Activated T-helper 1 cell treated with anti-CD3 and anti-CD28 coated beads, Interleukin-12 subunit alpha, Interleukin-12 subunit beta, Interleukin-2, Interleukin-4 antibody, amounts not matched to agents 30 ng/mL and 10 ng/mL and 1 ng/mL, durations not matched to agents 14 hours and 24 hours and 36 hours (primary cell): ENCODE measurements at places on chromosomes 11 and 22. TPM values are rescaled to one million over a fixed set of nuclear protein-coding genes. Genes with fewer than 3 reads are reported as not detected.

Gene ESAM
- 0.52 and 0.64 TPM in 2 replicates for total RNA-seq

- H3K36me3 ChIP-seq, result no peaks in the 10 kb centered on the region
- peaks cover 22% of the 10 kb centered on the region for H3K4me1 ChIP-seq
- H3K4me3 ChIP-seq, result no peak overlapping the region
Observed at GRCh38 chr11:1701091-1701807, 4.3 kb downstream of the KRTAP5-6 start.

DNA sequence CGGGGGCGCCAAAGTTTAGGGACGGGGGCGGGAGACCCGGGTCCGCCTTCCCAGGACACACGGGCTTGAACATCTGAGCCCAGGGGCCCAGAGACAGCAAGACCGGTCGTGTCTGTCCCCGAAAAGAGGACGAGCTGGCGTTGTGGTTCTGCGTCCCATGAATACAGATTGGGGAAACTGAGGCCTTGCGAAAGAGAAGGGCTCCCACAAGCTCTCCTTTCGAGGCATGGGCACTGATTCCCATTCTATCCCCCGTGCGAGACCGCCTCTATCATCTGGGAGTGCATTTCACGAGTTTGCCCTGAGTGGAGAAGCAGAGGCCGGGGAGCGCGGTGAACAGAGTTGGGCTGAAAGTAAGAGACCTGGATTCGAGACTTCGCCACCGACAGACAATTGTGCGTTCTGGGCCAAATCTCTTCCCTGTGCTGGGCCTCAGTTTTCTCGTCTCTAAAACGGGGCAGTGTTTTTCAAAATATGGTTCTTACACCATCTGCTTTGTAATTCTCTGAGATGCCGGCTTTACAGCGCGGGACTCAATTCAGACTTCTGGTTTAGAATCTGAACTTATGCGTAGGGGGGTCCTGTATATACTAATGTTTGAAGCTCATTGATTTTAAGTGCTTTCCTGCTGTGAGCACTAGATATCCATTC, 471 bp downstream of the RNF185 start:
- peaks cover 12% of the 10 kb centered on the region for H3K36me3 ChIP-seq
- peaks cover 15% of the 10 kb centered on the region for H3K27me3 ChIP-seq
- peaks cover 42% of the 10 kb centered on the region for H3K4me1 ChIP-seq
- peak overlapping the region; percentile 95 for H3K27ac ChIP-seq
- DNase-seq, result peak; percentile 9

Gene OSBP2
- total RNA-seq, result 1.6 and 1.9 TPM in 2 replicates

Gene SSTR3
- 2.3 TPM in 2 replicates for total RNA-seq

DNA sequence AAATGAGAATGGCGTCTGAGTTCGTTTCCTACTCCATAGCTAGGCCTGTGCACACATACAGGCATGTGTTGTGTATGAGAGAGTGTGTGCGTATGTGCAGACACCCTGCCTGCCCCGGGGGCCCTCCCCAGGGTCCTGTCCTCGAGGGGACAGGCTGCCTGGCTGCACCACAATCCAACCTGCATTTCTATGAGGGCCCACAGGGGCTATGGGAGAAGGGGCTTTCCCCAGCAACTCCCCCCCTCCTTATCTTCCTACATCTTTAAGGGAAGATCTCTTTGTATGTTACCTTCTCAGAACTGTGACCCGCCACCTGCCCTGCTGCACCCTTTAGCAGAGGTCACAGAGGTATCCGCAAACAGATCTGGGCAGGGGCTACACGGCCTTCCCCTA, 14.9 kb downstream of the ADORA2A start:
- no peak for DNase-seq
- H3K4me3 ChIP-seq, result no peak overlapping the region
- peaks cover 41% of the 10 kb centered on the region for H3K4me1 ChIP-seq
- H3K27me3 ChIP-seq, result no peaks in the 10 kb centered on the region
- H3K36me3 ChIP-seq, result peaks cover 36% of the 10 kb centered on the region

Gene GGT5
- 0.10 TPM in 1 of 2 replicates, not detected in the other for total RNA-seq

Gene RNF26
- total RNA-seq, result 26.1 and 27.9 TPM in 2 replicates

- no peak for DNase-seq
- no peak overlapping the region for H3K4me3 ChIP-seq
- no peaks in the 10 kb centered on the region for H3K4me1 ChIP-seq
- H3K27ac ChIP-seq, result no peak overlapping the region
Observed at GRCh38 chr11:60757231-60757800, 649 bp downstream of the MS4A15 start.

Gene PSMC3
- 219 and 222 TPM in 2 replicates for total RNA-seq

Gene TNNT3
- 0.64 and 0.70 TPM in 2 replicates for total RNA-seq

DNA sequence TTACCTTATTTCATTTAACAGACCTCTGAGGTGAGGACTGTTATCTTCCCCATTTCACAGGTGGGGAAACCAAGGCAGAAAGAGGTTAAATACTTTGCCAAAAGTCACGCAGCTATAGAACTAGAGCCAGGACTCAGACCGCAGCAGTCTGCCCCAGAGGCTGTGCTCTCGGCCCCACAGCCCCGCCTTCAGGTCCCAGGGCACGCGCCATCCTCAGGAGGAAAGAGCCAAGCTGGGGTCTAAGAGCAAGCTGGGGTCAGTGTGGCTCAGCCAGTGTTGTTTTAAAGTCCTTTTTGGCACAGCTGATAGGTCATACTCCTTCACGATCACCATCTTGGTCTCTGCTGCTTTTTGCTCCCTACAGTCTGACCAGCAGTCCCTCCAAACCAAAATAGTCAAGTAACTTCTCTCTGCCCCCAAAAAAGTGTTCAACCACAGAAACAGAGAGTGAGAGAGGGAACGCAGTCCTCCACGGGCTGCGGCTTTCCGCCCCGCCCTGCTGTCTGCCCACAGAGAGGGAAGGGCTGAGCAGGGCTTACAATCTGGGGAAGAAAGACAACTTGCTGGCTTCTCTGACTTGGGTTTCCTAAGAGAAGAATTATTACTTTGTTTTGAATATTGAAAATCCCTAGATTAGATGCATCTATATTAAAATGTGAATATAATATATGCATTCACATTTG, 137.2 kb upstream of the OPCML start:
- H3K4me1 ChIP-seq, result no peaks in the 10 kb centered on the region
- DNase-seq, result no peak
- no peaks in the 10 kb centered on the region for H3K36me3 ChIP-seq
- H3K27ac ChIP-seq, result no peak overlapping the region

- no peaks in the 10 kb centered on the region for H3K27me3 ChIP-seq
- peaks cover 50% of the 10 kb centered on the region for H3K36me3 ChIP-seq
- peak overlapping the region; percentile 99 for H3K4me3 ChIP-seq
- H3K27ac ChIP-seq, result peak overlapping the region; percentile 98
- peaks cover 54% of the 10 kb centered on the region for H3K4me1 ChIP-seq
- DNase-seq, result no peak
Observed at GRCh38 chr11:72815110-72815618, 953 bp downstream of the ATG16L2 start.

- peaks cover 35% of the 10 kb centered on the region for H3K4me1 ChIP-seq
- no peak for DNase-seq
- no peak overlapping the region for H3K4me3 ChIP-seq
- no peaks in the 10 kb centered on the region for H3K36me3 ChIP-seq
- H3K27ac ChIP-seq, result peak overlapping the region; percentile 33
- no peaks in the 10 kb centered on the region for H3K27me3 ChIP-seq
Observed at GRCh38 chr11:75537740-75538139, 12.0 kb upstream of the GDPD5 start.

DNA sequence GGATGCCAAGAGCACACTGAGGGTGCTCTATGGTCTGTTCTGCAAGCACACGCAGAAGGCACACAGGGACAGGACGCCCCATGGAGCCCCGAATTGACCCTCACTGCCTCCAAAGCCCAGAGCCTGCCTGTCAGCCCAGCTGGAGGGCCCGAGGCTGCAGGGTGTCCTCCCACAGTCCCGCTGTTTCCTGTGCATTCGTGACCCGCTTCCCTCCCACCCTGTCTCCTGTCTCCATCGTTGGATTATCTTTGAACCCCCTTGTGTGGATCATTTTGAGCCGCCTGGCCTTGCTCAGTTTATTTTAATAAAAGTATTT, 25.6 kb downstream of the PARVG start:
- H3K27ac ChIP-seq, result no peak overlapping the region
- no peaks in the 10 kb centered on the region for H3K27me3 ChIP-seq
- H3K4me1 ChIP-seq, result no peaks in the 10 kb centered on the region
- H3K4me3 ChIP-seq, result no peak overlapping the region
- H3K36me3 ChIP-seq, result peaks cover 16% of the 10 kb centered on the region
- no peak for DNase-seq

GRCh38 chr11:17697175-17697949, 22.0 kb upstream of the MYOD1 start:
- no peak overlapping the region for H3K4me3 ChIP-seq
- H3K27me3 ChIP-seq, result peaks cover 27% of the 10 kb centered on the region
- no peaks in the 10 kb centered on the region for H3K36me3 ChIP-seq
- no peak overlapping the region for H3K27ac ChIP-seq

GRCh38 chr11:73753938-73754337, 6.9 kb downstream of the RAB6A start:
- H3K27me3 ChIP-seq, result no peaks in the 10 kb centered on the region
- no peak for DNase-seq
- H3K4me1 ChIP-seq, result peaks cover 37% of the 10 kb centered on the region
- H3K27ac ChIP-seq, result no peak overlapping the region
- no peak overlapping the region for H3K4me3 ChIP-seq

Gene CALCA
- not detected in 2 replicates for total RNA-seq

Gene TRPM5
- not detected in 2 replicates for total RNA-seq

GRCh38 chr11:129766898-129767604, 48.6 kb upstream of the TMEM45B start:
- no peak overlapping the region for H3K4me3 ChIP-seq
- H3K27me3 ChIP-seq, result peaks cover 7% of the 10 kb centered on the region
- no peak overlapping the region for H3K27ac ChIP-seq
- no peak for DNase-seq

DNA sequence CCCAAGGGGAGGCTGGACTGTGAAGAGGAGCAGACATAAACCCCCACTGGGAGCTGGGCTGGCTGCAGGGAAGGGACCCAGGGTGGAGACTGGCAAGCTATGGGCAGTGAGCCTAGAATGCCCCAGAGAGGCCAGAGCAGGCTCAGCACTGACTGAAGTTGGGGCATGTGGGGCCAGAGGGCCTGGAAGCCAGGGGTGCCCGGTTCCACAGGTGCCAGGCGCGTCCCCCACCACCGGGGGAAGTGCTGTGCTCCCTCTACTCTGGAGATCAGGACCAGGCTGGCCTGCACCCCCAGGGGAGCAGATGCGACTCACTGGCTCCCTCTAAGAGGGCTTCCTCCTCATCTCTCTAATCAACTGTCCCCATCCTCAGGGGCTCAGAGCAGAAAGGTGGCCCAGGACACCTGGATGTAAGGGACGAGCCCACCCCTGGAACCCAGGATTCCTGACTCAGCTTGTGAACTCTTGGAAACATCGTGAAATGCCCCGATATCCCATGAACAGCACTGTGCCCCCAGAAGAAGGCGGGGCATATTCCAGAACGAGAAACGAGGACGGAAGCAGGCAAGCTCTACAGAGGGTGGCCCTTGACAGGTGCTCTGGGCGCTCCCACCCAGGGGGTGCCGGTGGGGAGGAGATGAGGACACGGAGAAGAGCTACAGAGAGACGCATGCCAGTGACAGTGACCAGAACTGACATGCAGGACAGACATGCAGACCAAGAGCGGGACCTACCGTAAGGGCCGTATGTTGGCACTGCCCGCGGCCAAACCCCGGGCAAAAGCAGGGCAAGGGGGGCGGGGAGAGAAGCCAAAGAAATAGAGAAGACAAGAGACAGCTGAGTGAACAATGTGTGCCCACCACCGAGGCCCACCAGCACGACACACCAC, 20.4 kb downstream of the MAFF start:
- peaks cover 4% of the 10 kb centered on the region for H3K36me3 ChIP-seq
- no peak for DNase-seq
- H3K4me3 ChIP-seq, result no peak overlapping the region
- H3K27me3 ChIP-seq, result no peaks in the 10 kb centered on the region

DNA sequence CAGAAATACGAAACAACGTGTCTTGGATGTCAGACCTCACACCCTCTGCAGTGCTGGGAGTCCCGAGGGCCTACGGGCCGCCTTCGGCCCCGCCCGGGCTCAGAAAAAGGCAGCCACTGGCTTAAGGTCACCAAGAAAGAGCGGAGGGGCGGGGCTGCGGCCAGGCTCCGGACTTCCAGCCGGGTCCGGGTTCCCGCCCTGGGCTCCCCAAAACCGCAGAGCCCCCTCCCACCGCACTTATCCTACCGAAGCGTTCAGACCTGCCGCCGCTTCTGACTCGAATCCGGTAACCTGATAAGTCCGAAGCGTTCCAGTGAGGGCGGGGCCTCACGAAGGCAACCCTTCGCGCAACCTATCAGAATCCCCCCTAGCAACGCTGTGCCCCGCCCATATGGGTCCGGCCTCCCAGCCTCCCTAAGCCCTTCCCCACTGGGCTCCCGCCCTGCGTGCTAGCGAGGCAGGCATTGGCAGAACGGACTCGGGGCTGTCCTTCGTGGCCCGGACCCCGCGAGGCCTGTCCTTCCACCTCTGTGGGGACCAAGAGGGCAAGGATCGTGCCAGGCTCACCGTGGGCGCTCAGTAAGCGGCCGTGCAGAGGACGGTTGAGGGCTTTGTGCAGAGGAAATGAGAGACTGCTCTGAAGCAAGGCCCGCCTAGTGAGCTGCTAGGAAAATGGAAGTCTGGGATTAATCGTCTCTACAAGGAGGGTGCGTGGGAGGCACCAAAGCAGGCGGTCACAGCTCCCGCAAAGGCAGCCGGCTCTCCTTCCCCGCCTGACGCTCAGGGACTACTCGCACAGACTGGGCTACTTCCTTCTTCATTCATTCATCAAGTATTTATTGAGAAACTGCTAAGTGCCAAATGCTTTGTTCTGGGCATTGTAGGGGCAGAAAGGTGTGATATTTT, at the start of gene NAGA:
Gene NAGA, minus strand, starts transcription at position 296 of the 906 bp plus-strand sequence. CDS start 515 bp downstream, outside the sequence.
- peak within 1 kb of the TSS; percentile 92 for H3K4me3 ChIP-seq
- peaks cover 53% of the 10 kb centered on the region for H3K4me1 ChIP-seq
- peak within 1 kb of the TSS; percentile 94 for H3K27ac ChIP-seq
- peak; percentile 91 for DNase-seq
- H3K27me3 ChIP-seq, result peaks cover 2% of the 10 kb centered on the region
- peaks cover 12% of the 10 kb centered on the region for H3K36me3 ChIP-seq

GRCh38 chr11:129402206-129403171, 26.8 kb downstream of the BARX2 start:
- DNase-seq, result no peak
- H3K36me3 ChIP-seq, result no peaks in the 10 kb centered on the region
- peaks cover 7% of the 10 kb centered on the region for H3K27me3 ChIP-seq
- H3K27ac ChIP-seq, result no peak overlapping the region
- no peaks in the 10 kb centered on the region for H3K4me1 ChIP-seq

Gene CLNS1A
- total RNA-seq, result 161 and 169 TPM in 2 replicates

Gene ACR
- total RNA-seq, result not detected in 2 replicates

DNA sequence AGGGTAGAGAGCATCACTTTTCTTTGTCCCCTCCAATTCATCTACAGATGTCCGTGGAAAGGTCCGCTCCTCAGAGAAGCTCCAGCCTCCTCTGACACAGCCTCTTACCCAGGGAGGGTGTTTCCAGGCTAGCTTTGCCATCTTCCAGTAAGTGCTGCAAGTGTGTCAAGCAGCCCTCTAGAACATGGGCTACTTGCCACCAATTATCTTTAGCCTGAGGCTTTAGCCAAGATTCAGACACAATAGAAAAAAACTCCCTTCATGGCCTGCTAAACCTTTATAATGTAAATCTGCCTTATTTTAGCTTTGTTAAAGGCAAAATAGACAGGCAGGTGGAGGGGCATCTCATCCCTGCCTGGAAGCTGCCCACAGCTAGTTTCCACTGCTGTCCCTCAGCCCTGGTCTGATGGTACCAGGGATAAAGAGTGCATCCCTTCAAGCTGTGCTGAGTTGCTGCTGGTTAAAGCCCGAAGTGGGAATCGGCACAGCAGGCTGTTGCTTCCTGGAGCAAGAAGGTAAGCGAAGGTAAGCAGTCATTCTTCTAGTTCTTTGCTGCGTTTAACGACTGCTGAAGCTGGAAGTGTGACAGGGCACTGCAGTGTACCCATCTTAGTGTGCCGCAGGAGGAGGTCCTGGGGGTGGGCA, 190.1 kb upstream of the E2F8 start:
- H3K27me3 ChIP-seq, result peaks cover 25% of the 10 kb centered on the region
- H3K27ac ChIP-seq, result no peak overlapping the region
- no peaks in the 10 kb centered on the region for H3K36me3 ChIP-seq
- no peak for DNase-seq

Gene C22orf42
- not detected in 2 replicates for total RNA-seq
